ENCODE measurements at places on chromosomes 4 and X.

GRCh38 chr4:85420831-85421230 is 54.1 kb upstream of the ARHGAP24 start:
- DNase-seq = no peak

GRCh38 chr4:82579932-82580331 is 18.1 kb upstream of the TMEM150C start:
- no peak for DNase-seq

DNA sequence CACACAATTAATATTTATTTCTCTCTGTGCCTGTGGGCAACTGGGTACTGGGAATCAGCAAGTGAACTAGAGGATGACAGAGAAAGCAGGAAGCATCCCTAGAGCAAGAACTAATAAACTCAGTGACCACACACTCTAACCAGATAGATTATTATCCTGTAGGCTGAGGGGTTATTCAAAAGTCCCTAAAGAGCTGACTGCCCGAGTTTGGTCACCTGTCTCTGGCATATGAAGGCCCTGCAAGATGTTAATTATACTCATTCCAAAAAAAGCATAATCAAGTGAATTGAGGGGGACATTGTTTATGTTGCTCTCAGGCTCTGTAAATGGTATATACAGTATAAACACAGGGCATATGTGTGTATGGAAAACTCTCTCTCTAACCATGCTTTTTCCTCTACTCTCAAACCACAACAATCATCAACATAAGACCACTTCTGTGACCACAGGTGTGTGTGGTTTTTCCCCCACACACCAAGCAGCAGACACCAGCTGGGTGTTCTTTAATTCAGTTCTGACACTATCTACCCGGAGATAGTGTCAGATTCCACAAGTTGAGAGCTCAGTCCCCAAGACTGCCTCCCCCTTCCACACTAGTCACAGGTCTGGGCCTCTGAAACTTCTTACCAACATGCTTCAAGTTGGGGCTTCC is 6.2 kb upstream of the HPSE start:
- DNase-seq = no peak

GRCh38 chr4:23374259-23374658 is 515.6 kb downstream of the PPARGC1A start:
- no peak for DNase-seq

DNA sequence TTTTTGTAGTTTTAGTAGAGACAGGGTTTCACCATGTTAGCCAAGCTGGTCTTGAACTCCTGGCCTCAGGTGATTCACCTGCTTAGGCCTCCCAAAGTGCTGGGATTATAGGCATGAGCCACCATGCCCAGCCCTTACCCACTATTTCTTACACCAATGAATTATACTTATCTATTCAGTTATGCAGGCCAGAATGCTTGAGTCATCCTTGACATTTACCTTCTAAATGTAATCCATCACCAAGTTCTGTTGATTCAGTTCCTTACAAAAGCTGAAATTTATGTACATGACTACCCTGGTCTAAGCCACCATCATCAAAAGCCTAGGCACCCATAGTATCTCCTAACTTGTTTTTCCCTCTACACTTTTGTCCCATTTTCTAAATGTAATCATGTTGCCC is 585.7 kb downstream of the IL15 start:
- no peak for DNase-seq

DNA sequence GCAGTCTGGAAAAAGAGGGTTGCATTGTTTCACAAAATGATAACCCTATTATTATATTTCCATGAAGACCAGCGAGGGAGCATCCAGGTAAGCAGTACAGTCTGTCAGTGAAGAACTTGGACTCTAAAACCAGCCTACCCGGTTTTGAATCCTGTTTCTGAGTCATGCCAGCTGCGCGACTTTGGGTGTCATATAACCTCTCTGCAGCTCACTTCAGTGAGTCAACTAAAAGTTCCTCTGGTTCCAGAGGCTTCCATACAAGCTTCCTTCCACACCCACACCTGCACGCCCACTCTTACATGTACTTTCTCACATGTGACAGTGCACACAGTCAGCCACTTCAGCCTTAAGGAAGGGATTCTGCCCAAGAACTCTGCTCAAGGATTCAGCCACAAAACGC is 49.8 kb upstream of the PRPS2 start:
- no peak for DNase-seq

- DNase-seq = no peak
Observed at GRCh38 chr4:69787879-69788278, 27.5 kb upstream of the SULT1B1 start.

- DNase-seq = no peak
Observed at GRCh38 chr4:99383833-99384392, 31.4 kb upstream of the ADH1C start.

DNA sequence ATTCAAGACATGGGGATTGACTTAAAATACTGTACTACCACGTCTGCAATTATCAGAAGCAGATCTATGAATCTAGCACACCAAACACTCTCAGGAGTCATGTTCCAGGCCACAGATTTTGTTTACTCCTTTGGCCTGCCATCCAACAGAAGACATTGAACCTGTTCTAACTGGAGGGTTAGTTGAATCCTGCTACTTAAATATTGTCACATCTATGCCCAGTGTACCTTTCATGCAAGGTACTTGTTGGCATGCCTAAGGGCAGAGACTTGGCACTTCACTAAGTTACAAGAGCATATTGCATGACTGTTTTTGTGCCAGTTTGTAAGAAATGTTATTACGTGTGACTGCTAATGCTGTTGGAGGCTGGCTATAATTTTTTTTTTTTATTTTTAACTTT is 126.9 kb upstream of the BCOR start:
- DNase-seq = no peak

- no peak for DNase-seq
Observed at GRCh38 chr4:156294577-156294976, 340.9 kb upstream of the CTSO start.

- no peak for DNase-seq
Observed at GRCh38 chr4:15658781-15659180, 3.6 kb upstream of the FBXL5 start.

DNA sequence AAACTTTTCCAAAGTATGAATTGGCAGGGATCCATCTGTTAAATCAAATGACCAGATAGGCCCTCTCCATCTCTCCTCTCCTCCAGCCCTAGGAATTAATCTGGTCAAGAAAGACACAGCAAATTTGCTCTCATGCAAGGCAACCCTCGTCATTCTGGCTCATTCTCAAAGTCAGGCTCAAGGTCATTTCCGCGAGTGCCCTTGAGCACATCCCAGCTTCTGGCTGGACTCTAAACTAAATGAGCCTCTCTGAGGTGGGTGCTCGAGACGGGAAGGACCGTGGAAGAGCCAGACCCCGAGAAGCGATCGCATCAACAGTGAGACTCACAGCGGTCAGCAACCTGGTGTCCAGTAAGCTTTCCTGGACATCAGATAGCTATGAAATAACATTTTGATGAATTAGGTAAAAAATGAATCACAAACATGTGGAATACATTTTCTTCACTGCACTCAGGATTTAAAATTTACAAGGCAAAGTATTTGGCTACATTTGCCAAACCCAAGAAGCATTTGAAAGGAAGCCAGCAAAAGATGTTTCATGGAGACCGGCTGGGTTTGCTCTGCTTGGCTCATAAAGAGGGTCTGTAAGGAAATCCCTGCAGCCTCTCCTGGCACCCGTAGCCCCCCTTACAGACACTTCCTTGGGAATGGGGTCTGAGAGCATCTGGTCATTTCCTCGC is 121.0 kb downstream of the ENPP6 start:
- no peak for DNase-seq

DNA sequence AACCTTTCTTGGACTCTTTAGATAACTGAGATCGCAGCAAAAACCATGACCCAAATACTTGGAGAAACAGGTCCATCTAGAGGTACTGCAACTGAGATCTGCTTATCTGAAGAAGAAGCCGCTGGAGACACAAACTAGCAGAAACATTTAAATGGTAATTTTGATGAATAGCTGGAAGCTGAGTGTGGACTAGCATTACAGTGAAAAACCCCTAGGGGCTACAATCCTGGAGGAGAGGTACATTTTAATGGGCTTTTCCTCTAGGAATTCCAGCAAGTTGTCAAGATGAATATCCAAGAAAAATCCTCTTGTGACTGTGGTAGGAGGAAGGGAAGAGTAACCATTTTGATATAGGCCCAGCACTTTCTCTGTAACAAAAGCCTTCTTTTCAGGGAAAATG is 592.5 kb upstream of the GRIA3 start:
- DNase-seq = no peak

DNA sequence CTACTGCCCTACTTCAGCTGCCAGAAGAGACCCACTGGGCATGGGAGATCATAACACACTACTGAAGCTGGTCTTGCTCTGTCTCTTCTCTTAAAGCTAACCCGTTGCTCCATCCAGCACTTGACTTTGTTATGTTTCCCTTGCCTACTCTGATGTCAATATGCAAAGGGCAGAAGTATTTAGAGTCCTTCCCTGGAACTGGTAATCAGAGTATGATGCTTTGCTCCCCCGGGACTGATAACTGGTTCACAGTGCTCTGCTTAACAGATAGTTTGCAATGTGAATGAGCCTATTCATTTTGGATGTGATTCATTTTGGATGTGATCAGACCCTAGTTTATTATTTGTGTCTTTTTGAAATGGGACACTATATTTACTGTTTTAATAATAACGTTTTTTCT is 12.3 kb upstream of the UCP1 start:
- DNase-seq = no peak

DNA sequence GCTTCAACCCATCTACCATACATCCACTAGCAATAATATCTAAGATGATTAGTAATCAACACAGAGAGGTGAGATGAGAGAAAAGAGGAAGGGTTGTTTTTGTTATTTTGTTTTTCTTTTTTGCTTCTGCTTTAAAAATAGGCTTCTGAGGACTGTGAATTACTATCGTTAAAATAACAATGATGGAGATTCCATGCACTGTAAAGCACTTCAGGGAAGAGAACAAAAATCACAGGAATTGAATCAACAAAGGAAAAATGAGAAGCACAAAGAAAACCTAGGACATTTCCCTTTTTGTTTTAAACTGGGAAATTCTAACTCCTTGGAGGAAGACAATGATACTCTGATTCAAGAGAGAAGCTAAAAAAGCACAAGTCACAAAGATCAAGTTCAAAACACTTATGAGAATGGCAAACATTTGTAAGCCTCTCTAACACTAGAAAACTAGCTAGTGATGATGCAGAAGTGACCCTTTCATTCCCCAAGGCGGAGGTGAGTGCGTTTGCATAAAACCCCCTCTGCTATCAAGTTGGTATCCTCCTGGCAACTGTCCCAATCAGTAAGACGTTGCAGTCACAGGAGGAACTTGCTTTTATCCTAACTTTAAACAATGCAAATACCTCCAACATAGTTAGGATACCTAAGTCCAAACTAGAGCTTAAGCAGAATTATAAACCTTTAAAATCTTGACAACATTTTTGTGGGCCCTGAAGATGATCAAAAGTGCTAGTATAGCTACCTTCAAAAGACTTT is 308.5 kb downstream of the CAMK2D start:
- DNase-seq = no peak

- no peak for DNase-seq
Observed at GRCh38 chr4:17232566-17233253, 279.2 kb downstream of the QDPR start.

DNA sequence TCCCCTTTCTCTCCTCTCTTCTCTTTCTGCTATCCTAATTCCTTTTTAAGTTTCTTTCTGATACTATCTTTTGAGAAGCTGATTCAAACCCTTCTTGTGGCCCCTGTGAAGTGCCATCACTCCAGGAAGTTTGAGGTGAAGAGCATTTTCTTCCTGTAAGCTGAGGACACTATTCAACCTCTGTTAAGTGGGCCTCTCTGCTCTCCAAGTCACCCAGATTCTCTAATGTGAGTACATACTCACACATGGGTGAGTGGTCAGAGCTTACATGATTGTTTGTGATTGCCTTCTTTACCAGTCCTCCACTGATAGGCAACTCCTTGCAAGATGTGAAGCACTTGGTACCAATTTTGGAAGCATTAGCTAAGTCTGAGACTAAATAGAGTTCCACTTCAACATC is 18.4 kb upstream of the SMIM10L2A start:
- DNase-seq = no peak

- peak; percentile 8 for DNase-seq
Observed at GRCh38 chr4:25104591-25104990, 55.7 kb downstream of the SEPSECS start.

GRCh38 chrX:75228854-75229253 is 45.0 kb upstream of the UPRT start:
- DNase-seq = no peak

DNA sequence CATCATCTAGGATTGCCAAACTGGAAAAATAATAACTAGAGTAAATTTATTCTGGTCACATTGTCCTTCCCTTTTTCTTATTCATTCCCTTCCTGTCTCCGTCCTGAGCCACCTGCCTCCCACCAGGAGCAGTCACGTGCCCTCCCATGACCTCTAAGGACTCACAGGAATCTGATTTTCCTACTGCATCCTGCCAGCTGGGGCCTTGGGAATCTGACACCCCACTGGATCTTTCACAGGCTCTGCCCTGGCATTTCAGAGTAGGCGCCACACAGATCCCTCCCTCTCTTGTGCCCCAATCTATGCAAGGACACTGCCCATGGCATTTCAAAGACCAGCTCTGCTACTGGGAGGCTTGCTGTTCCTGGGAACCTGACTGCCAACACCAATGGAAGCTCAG is 520.5 kb downstream of the PPARGC1A start:
- no peak for DNase-seq

DNA sequence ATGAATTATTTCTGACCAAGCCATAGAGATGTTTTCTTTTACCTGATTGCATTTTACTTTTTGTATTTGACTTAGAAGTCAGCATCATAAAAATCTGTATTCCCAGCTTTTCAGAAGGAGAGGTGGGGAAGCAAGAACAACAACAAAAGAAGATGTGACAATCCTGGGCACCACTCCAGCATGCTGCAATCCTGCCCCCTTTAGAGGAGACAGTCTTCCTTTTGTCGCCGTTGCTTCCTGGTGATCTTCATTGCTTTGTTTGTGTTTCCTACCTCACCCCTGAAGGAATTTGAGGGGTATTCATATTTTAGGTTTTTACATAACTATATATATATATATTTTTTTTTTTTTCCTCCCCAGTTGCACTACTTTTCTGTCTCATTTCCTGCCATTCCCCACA is 3.7 kb downstream of the QRFPR start:
- no peak for DNase-seq

- peak; percentile 46 for DNase-seq
Observed at GRCh38 chr4:2843941-2844584, 419 bp downstream of the ADD1 start.

- DNase-seq = no peak
Observed at GRCh38 chr4:26135331-26135730, 185.5 kb upstream of the RBPJ start.

- no peak for DNase-seq
Observed at GRCh38 chr4:183295711-183296110, 24.4 kb downstream of the CLDN22 start.

Data from GM13976 (cell line).